ENCODE measurements at places on chromosomes 4 and X.
A peak's percentile ranks its signal among the peaks of the same experiment; 100 is the strongest.

DNA sequence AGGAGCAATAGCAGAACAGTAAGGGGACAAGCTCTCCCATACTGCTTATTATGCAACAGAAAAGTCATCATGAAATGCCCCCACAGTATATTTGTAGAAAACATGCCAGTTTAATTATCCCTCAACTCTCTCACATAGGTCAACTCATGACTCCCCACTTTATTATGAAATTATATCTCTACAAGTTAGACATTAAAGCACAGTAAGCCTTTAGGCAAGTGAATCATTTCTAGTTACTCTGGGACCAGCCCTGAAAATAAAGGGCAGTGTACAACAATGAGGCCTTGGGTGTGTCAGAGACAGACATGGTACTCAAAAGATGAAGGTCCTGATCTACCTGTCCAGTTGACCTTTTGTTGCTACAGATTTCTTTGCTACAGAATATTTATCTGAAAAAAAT is 191.9 kb downstream of the FBXW7 start:
- no peak for DNase-seq

DNA sequence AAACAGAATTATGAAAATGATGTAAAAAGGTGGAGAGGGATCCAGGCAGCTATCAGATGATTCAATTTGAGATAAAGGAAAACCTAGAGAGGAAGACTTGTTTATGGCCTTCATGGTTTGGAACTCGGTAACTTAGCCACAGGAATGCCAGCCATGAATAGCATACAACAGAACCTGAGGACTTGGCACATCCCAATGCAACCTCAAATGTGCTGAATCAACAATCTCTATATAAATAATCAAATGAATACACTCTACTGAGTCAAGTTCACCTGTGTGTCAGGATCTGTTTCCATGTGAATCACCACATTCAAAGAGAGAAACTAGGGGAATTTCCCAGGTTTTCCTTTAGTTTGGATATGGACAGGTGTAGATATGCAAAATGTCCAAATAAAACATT is 86.9 kb downstream of the MBNL3 start:
- DNase-seq: peak; percentile 3

DNA sequence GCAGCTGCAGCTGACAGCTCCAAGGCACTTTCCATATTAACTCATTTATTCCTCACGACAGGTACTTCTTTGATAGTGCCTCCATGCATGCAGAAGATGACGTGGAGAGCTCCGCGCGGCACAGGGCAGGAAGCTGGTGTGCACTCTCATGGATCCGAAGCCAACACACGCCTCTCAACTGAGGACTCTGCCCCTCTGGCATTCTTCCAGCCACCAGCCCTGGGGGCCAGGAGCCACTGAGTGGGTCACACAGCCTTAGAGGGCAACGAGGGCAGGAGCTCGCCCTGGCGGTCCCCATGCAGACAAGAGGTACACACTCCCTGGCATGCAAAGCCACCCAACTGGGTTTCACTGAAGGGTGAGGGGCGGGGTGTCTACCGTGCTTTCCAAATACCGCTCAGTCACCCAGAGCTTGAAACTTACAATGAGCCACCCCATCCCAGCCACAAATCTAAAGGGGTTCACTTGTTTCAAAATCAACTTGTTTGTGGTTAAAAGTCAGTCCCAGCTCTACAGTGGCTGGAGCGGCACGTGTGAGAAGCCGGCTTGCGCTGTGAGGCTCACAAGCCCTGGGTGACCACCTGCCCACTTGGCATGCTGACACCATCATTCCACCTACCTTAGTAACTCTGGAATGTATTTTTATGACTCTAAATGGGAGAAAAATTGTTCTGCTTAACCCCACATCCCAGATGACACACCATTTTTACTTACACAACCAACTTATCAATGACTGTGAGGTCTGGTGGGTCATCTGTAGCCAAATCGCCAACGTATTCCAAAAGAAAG is 16.2 kb downstream of the NOP14 start:
- no peak for DNase-seq

GRCh38 chr4:19983072-19983471 is 268.6 kb upstream of the SLIT2 start:
- DNase-seq: peak; percentile 99

- peak; percentile 2 for DNase-seq
These were observed 22.4 kb downstream of the NUP54 start for GRCh38 chr4:76125816-76126215.

DNA sequence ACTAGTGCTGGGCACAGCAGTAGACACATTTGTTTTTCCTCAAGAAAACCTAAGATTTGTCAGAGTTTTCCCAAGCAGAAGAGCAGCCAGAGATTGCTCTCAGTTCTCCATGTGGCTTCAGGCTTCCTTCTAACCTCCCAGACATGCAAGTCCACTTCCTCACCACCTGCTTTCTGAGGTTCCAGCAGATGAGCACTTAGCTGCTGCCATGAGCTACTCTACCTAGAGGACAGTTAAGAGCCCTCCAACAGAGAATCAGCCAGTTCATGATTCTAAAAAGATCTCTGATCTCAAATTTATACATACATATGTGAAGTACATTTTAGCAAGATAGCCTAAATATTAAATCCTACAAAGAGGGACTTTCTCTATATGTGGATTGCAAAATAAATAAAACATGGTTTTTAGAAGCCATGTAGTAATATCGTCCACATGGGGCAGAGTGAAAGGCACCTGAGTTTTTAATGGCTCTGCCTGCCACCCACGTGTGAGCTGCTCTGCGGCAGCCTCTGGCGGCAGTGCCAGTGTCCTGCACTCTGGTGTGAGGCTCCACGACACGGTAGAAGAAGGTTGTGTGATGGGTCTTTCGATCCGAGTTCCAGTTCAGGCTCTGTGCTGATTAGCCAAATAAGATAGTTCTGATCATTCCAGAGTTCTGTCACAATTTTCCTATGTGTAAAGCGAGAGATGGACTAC is 10.3 kb downstream of the CYP4V2 start:
- peak; percentile 22 for DNase-seq

- DNase-seq: no peak
These were observed 18.4 kb downstream of the MSMO1 start for GRCh38 chr4:165345666-165346417.

GRCh38 chr4:79850626-79851025 is 222.4 kb downstream of the ANTXR2 start:
- DNase-seq: no peak

DNA sequence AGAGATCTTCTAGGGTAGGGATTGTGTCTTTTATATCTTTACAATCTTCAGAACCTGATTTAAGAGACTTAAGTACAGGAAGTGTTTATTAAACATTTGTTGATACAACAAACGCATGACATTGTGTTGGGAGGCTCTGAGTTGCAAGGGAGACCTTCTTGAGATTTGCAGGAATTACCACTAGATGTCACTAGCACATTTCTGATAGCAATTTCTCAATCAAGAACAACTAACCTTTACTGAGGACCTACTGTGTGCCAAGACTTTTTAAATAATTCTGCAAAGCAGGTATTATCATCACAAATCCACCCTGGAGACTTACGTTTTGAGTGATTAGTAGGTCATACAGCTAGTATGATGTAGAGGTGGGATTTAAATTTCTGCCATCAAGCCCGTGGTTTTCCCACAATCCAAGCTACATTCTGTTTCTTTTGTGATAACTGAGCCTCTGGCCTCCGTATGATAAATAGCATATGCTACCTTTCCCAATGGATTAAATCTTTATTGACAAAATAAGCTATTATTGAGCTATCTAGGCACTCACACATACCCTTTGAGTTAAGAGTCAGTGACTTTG is 986.0 kb downstream of the CCSER1 start:
- DNase-seq: peak; percentile 12

GRCh38 chrX:118337687-118338086 is 8.2 kb upstream of the WDR44 start:
- no peak for DNase-seq

DNA sequence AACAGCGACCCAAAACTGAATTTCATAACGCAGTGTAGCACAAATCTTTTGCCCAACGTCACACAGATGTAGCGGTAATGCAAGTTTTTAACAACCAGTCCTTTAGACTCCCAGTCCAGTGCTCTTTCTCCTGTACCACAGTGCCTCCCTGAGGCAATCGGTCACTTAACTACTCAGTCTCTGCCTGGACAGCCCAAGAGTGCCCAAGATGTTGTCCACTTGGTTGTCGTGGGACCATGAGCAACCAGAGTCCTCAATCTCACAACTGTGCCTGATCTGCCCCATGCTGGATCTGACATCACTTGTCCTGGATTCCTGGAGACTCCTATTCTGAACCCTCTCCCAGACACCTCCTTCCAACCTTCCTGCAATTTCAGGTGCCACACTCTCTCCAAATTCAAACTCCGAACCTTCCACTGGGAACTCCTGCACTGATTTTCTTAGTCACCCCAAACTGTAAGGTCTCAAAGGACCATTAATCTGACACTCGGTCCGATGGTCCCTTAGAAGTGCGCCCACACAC is 702 bp downstream of the MMGT1 start:
- DNase-seq: peak; percentile 6

DNA sequence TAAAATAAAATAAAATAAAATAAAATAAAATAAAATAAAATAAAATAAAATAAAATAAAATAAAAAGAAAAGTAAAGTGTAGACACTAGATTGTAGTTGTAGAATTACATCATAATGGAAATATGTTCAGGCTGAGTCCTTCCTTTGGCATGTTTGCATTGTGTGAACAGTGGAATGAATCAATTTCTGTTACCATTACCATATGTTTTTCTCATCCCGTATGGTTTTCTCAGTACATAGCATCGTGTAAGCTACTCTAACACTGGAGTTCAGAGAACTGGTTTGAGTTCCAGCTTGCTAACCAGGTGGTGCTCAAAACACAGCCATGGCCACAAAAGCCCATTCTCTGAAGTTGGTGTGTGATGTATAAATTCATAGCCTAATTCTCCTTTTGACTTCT is 45.9 kb downstream of the USP11 start:
- DNase-seq: peak; percentile 78

- peak; percentile 35 for DNase-seq
These were observed 4.3 kb downstream of the BANK1 start for GRCh38 chr4:101794806-101795205.

DNA sequence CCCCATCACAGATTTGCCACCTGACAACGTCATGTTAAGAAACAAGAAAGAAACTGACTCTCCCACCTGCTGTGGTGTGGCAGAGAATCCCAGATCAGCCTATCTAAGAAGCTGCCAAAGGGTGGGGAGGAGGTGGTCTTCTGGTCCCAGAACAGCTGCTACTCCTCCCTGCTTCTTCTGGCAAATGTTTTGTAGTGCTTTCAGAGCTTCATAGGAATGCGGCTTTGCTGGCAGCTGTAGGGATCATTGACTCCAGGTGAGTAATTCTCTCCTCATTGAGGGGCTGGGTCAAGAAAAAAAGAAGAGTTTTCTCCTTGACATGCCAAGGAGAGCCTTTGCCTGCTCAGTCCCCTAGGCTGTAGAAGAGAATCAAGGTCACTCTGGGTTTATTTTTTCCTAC is 23.3 kb downstream of the NRK start:
- no peak for DNase-seq

DNA sequence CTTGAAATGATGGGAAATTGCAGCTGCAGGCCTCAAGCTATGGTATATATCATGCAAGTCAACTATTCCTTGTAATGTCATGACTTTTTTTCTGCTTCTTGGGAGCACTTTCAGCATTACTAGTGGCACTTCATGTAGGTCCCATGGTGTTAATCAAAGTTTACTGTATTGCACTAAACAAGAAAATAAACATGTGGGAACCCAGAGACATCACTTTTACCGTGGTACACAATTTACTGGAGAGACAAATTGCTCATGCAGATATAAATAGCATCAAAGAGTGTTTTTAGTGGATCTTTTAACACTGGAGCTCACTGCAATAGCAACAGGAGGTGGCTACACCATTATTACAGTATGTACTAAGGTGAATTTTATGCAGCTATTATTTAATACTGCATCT is 79.2 kb downstream of the UNC5C start:
- no peak for DNase-seq

DNA sequence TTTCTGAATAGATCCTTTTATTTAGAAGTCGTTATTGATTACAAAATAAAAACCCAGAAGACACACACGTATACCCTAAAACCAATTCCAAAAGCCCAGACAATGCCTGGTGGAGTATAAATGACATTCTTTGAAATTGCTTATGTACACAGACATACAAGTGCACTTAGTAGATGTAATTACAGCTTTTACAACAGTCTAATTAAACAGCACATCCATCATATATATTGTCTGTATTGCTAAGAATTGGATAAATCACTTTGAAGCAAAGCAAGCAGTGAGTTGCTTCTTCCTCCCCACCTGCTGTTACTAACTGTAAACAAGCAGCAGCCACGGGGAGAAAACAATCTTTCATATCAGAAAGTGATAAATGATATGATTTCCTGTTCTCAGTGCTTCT is 645.7 kb downstream of the TLL1 start:
- DNase-seq: no peak

DNA sequence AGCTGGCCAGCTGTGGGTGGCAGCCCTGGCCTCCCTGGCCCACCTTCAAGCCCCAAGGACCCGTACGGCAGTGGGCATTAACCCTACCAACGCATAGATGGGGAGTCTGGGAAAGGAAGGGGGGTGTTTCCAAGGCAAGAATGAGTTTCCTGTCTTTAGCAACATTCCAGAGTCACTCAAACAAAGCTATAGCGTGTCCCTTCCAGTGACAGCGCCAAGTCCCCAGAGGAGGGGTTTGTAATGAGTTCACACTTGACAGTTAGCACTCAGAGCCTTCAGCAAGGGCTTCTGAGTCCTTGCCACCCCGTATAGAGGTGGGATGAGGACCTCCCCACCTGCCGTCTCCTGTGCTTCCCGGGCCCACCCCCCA is 1.8 kb downstream of the BGN start:
- DNase-seq: no peak

All from fibroblast of skin of right biceps (primary cell).